Right atrium auricular region (tissue), 2 donors: ENCODE measurements at places on chromosomes 5 and 9. TPM values are rescaled to one million over a fixed set of nuclear protein-coding genes. Genes with fewer than 3 reads are reported as not detected.

- H3K27me3 ChIP-seq = no peaks in the 10 kb centered on the region
- H3K4me1 ChIP-seq = no peaks in the 10 kb centered on the region
- no peak overlapping the region for H3K27ac ChIP-seq
- no peaks in the 10 kb centered on the region for H3K36me3 ChIP-seq
Observed at GRCh38 chr5:40497573-40497972, 182.1 kb upstream of the PTGER4 start.

DNA sequence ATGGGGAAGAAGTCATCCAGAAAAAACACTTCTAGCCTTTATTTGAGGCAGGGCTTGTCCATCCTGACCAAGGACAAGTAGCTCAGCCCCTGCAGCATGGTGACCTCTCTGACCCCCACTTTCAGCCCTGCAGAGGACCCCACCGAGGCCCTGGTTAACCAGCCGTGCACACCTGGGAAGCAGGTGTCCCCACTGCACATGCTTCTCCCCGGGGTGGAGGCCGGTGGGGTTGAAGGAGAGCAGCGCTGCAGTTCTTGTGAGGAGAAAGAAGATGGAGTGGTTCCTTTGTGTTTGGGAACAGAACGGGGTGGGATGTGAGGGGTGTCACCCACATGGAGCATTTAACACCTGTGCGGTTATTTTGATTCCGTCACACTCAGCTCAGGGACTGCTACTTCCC lies 21.1 kb upstream of the ZBTB34 start:
- no peaks in the 10 kb centered on the region for H3K27me3 ChIP-seq
- peaks cover 43% of the 10 kb centered on the region for H3K4me1 ChIP-seq
- H3K36me3 ChIP-seq = peaks cover 8% of the 10 kb centered on the region
- DNase-seq = peak; percentile 23
- H3K4me3 ChIP-seq = no peak overlapping the region
- H3K27ac ChIP-seq = no peak overlapping the region

DNA sequence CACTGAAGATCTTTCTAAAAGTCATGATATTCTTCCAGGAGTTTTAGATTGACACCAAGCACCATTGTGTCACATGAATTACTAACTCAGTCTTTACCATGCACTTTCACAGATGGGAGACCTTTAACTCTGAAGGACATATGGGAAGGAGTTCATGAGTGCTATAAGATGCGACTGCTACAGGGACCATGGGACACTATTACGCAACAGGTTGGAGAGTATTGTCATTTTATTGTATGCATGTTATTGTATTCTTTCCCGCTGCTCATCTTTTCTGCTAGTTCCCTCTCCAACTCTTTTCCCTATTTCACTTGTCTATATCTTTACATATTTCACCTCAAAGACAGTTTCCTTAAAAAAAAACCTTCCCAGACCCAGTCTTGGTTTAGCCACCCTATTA lies 99.8 kb downstream of the RPS23 start:
- no peak overlapping the region for H3K4me3 ChIP-seq
- H3K36me3 ChIP-seq = no peaks in the 10 kb centered on the region
- DNase-seq = no peak
- H3K4me1 ChIP-seq = no peaks in the 10 kb centered on the region
- H3K27ac ChIP-seq = no peak overlapping the region

- H3K36me3 ChIP-seq = no peaks in the 10 kb centered on the region
- no peaks in the 10 kb centered on the region for H3K4me1 ChIP-seq
- H3K4me3 ChIP-seq = no peak overlapping the region
- no peaks in the 10 kb centered on the region for H3K27me3 ChIP-seq
Observed at GRCh38 chr5:68711293-68712200, 382.3 kb upstream of the SLC30A5 start.

DNA sequence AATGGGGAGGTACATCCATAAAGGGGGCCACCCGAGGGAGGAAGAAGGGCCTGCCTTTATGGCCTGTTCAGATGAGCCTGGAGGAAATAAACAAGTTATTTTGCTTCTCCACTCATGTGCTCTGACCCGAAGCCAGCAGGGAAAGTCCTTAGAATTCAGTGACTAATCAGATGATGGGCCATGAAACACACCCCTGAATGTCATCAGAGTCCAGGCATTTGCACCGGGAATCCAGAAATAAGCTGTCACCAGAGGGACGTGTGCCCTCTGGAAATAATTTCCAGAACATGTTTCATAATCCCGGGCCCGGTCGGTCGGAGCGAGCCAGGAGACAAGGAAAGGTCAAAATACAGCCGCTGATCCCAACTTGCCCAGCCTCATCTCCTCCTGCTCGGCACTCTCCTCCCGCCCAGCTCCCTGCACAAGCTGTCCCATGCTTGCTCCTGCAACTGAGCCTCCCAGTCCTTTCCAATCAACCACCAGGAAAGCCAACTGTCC lies 73.6 kb upstream of the ZNF622 start:
- H3K27ac ChIP-seq = peak overlapping the region; percentile 89
- H3K36me3 ChIP-seq = no peaks in the 10 kb centered on the region
- no peak overlapping the region for H3K4me3 ChIP-seq
- H3K4me1 ChIP-seq = no peaks in the 10 kb centered on the region
- no peaks in the 10 kb centered on the region for H3K27me3 ChIP-seq

DNA sequence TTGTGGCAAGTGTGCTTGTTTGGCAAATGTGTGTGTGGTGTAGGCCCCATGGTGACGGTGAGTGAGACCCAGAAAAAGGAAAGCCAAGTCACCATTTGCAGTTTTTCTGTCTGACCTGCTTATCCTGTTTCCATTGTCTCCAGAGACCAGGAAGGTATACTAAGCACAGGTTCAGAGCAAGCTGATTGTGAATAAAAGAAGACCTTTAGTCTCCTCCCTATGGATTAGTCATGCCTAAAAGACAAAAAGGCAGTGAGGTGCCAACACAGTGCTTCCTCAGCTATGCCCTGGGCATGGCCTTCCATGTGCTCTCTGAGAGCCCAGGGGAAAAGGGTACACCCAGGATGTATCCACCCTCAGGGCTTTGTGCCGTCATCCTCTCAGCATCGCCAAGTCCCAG lies 49.2 kb upstream of the SHOC1 start:
- H3K27ac ChIP-seq = no peak overlapping the region
- no peak overlapping the region for H3K4me3 ChIP-seq
- H3K4me1 ChIP-seq = no peaks in the 10 kb centered on the region
- H3K27me3 ChIP-seq = no peaks in the 10 kb centered on the region

ADGRV1 gene
- 1.4 TPM for total RNA-seq

MAP3K1 gene
- total RNA-seq = 8.9 TPM

DNA sequence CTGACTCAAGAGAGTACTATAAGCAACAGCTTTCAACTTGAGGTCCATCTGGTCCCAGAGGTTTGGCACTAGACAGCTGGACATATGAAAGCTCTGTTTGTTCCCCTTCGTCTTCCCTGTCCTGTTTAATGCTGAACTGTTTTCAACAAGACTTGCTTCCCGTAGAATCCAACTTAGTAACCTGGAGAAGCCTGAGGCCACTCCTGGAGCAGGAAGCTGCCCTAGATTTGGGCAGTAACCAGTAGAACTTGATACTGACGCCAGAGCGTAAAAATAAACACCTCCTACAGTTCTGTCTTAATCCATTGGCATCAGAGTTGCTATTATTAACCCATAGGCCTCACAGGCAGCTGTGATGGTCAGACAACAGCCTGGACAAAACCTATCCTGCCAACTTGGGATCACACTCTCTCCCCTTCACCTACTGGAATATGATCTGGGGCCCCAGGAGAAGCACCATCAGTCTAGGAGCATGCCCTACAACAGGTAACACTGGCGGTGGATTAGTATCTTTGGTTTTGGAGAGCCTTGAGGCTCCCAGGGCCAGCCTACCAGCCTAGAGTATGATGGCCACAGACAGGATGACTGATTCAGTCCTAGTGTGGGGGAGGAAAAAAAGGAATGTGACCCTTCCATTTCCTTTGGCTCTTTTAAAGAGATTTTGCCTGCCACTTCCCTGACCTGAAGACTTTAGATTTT lies 29.2 kb downstream of the RUSC2 start:
- no peak for DNase-seq
- no peaks in the 10 kb centered on the region for H3K27me3 ChIP-seq
- H3K4me1 ChIP-seq = peaks cover 88% of the 10 kb centered on the region
- peak overlapping the region; percentile 77 for H3K27ac ChIP-seq
- no peak overlapping the region for H3K4me3 ChIP-seq
- no peaks in the 10 kb centered on the region for H3K36me3 ChIP-seq

RNF183 gene
- not detected for total RNA-seq

F2RL1 gene
- total RNA-seq = 3.1 TPM

DNA sequence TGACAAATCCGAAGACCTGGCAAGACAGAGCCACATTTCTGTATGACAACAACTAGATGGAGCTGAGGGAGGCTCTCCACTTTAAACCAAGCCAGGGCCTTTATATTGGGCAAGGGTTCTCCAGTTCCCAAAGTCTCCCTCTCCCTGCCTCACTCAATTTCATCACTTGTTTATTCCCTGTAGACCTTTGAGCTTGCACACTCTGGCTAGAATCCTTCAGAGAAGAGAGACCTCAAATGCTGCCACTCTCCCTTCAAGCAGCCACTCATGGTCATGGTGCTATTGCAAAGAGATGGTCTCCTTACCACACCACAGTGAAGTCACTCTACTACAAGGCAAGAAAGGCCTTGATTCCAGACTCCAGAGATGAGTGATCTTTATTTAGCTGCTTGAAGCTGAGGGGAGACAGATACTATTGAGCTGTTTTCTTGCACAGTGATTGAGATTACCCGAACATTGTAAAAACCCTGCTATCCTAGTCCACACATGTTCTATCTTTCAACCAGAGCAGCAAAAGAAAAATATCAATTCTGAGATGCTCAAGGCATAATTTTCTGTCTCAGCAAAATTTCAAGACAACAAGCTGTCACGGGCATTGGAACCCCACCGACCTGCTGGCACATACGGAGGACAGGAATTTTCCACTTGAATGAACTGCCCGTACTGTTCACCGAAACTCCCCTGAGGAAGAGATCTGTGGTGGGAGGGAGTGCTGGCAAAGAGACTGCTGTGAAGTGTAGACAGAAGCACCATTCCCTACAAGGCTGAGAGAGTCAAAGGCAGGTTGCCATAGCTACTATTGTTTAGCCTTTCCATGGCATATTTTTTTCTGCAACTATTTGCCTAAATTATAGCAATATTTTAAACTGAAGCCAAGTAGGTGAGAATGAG lies 81.1 kb downstream of the CDO1 start:
- no peaks in the 10 kb centered on the region for H3K36me3 ChIP-seq
- DNase-seq = no peak
- no peaks in the 10 kb centered on the region for H3K27me3 ChIP-seq
- H3K27ac ChIP-seq = peak overlapping the region; percentile 35

HEMGN gene
- total RNA-seq = 0.63 TPM

DNA sequence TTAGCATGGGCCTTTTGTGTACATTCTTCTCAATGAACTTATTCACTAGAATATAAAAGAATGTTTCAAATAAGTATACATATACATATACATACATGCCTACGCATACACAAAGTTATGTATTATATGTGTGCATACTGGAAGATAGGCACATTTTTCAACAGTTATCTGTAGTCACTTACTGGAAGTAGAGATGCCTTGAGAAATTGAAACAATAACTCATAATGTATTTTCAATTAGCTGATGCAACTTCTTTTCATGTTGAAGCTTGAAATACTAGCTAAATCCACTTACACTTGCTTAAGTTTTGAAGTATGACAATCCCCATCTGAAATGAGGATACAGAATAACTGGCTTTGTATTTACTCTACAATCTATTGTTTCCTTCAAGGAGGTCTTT lies 469.0 kb upstream of the PTGER4 start:
- no peak overlapping the region for H3K4me3 ChIP-seq
- no peaks in the 10 kb centered on the region for H3K36me3 ChIP-seq
- DNase-seq = no peak

MYOT gene
- 55.4 TPM for total RNA-seq

GRCh38 chr5:83548581-83548980 lies 77.0 kb downstream of the VCAN start:
- H3K27me3 ChIP-seq = no peaks in the 10 kb centered on the region
- no peak overlapping the region for H3K4me3 ChIP-seq
- no peaks in the 10 kb centered on the region for H3K36me3 ChIP-seq
- peak overlapping the region; percentile 15 for H3K27ac ChIP-seq

GRCh38 chr5:55102348-55102747 lies at the start of gene GZMA:
TSS of gene GZMA (plus strand) at chr5:55102646. CDS start at chr5:55102683, 37 bp downstream.
- no peaks in the 10 kb centered on the region for H3K36me3 ChIP-seq
- no peak within 1 kb of the TSS for H3K27ac ChIP-seq
- no peaks in the 10 kb centered on the region for H3K4me1 ChIP-seq
- no peak within 1 kb of the TSS for H3K4me3 ChIP-seq

DNA sequence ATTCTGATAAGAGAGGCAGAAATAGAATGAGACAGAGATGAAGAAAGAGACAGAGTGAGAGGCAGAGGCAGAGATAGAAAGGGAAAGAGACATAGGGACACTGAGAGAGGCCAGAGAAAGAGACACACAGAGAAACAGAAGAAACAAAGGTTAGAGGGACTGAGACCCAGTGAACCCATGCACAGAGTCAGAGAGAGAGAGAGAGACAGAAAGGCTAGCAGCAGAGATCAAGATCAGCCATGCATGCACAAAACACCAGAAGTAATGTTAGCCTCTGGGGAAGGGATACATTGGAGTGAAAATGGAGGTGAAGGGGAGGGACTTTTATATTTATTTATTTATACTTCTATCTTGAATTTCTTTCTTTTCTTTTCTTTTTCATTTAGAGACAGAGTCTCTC lies 14.1 kb upstream of the SPARC start:
- no peaks in the 10 kb centered on the region for H3K36me3 ChIP-seq
- no peaks in the 10 kb centered on the region for H3K27me3 ChIP-seq
- no peak overlapping the region for H3K4me3 ChIP-seq
- no peak for DNase-seq

GRCh38 chr5:57324181-57324580 lies 150.3 kb downstream of the GPBP1 start:
- no peak overlapping the region for H3K4me3 ChIP-seq
- no peak overlapping the region for H3K27ac ChIP-seq
- H3K36me3 ChIP-seq = no peaks in the 10 kb centered on the region
- H3K4me1 ChIP-seq = no peaks in the 10 kb centered on the region
- H3K27me3 ChIP-seq = no peaks in the 10 kb centered on the region

DNA sequence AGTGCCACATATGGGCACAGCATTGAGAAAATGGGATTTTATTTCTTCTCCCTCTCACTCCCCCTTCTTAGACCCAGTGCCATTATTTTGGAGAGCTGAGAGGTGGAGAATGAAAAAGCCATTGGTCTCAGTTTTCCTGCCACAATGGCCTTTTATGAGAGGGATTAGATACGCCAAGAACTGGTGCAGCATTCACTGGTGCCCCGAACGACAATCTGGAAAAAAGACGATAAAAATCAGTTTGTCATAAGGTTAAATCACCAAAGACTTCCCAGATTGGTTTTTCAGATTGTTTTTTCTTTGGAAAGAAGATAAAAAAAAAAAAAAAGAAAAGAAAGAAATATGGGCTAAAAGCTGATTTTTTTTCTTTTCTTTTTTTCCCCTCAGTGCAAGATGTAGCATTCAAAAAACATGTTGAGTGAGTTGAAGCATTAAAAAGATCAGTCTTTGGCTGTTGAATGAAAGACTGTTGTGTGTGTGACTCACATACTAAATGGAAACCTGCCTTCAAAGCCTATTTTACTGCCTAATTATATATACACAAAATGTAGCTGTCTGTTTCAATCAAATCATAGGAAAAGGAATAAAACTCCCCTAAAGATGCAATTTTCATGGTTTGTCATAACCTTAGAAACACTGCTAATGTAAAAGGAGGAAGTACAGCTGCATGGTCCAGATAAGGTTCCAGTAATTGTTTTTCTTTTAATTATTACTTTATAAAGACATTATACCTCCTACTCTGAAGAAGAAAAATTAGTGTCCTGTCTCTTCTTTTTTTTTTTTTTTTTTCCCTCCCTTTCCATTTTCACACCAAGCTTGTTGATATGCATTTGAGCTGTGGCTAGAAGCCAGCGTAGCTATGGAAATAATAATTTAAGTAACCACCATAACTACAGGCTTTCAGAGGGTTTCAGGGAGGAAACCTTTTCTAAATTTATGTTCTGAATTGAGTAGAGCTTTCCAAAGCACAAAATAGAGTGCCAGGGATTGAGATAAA lies 27.2 kb upstream of the ZNF608 start:
- H3K27me3 ChIP-seq = no peaks in the 10 kb centered on the region
- no peak for DNase-seq
- H3K4me3 ChIP-seq = no peak overlapping the region
- H3K27ac ChIP-seq = no peak overlapping the region
- no peaks in the 10 kb centered on the region for H3K4me1 ChIP-seq
